ENCODE measurements at places on chromosomes 12 and 14. TPM values are rescaled to one million over a fixed set of nuclear protein-coding genes. Genes with fewer than 3 reads are reported as not detected.
A peak's percentile ranks its signal among the peaks of the same experiment; 100 is the strongest.

ADAMTS20 gene
- total RNA-seq, result not detected

TCTN1 gene
- total RNA-seq, result 38.1 TPM

BBOF1 gene
- 6.1 TPM for total RNA-seq

SMIM41 gene
- total RNA-seq, result 0.80 TPM

FGF23 gene
- total RNA-seq, result not detected

HOXC4 gene
- not detected for total RNA-seq

SCFD1 gene
- 58.4 TPM for total RNA-seq

EFS gene
- total RNA-seq, result 2.7 TPM

CPNE6 gene
- 3.4 TPM for total RNA-seq

GRCh38 chr12:1907652-1908611 is 10.5 kb downstream of the CACNA2D4 start:
- peak; percentile 49 for DNase-seq

DNA sequence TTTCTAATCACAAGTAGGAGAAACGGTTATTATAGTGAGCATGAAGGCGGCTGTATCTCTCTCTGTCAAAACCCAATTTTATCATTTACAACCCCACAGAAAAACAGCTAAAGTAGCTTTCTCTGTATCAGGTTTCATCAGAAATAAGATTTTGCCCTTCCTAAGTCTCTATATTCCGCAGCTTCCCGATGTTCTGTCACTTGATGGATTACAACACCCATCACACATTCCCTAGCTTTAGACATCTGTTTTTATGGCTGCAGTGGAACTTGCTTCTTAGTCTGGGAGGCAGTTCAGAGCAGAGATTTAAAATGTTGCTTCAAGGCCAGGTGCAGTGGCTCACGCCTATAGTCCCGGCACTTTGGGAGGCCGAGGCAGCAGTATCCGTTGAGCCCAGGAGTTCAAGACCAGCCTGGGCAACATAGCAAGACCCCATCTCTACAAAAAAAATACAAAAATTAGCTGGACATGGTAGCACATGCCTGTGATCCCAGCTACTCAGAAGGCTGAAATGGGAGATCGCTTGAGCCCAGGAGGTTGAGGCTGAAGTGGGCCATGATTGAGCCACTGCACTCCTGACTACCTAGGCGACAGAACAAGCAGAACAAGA is 27.6 kb upstream of the FOXN3 start:
- no peak for DNase-seq

DNA sequence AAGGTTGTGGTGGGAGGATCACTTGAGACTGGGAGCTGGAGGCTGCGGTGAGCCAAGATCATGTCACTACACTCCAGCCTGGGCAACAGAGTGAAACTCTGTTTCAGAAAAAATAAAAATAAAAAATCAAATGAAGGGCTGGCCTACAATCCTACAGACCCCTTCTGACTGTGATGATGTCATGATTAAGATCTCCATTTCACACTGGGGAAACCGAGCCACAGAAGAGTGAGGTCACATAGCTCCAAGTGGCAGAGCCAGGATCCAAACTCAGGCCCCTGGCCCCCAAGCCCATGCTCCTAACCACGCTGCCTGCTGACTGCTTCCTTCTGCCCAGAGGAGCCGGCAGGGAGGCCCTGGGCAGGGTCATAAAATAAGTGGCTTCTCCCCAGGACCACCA is 258.0 kb upstream of the FKBP4 start:
- DNase-seq, result no peak

DNA sequence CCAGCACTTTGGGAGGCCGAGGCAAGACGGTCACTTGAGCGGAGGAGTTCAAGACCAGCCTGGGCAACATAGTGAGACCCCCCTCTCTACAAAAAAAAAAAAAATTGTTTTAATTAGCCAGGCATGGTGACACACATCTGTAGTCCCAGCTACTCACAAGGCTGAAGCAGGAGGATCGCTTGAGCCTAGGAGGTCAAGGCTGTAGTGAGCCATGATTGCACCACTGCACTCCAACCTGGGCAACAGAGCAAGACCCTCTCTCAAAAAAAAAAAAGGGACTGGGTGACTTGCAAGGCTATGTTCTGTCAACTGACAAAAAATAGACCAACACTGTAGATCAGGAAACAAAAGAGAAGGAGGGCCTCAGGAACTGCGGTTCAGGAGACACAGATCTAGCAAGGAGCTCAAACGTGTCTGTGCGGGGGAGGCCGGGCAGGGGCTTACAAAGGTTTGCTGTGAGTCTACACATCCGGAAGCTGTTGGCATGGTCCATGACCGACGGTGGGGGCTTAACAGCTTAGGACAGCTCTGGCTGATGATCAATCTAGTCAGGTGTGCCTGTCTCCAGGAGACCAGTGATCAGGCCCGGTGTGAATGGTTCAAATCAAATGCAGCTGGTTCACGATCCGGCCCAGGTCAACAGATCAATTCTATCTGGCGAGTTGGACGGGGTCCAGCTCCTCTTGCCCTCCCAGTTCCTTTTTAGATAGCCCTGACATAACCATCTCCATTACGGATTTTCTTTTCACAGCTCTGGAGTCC is 31.7 kb upstream of the INF2 start:
- no peak for DNase-seq

- no peak for DNase-seq
These were observed 33.3 kb downstream of the HEATR5A start for GRCh38 chr14:31387091-31387490.

DNA sequence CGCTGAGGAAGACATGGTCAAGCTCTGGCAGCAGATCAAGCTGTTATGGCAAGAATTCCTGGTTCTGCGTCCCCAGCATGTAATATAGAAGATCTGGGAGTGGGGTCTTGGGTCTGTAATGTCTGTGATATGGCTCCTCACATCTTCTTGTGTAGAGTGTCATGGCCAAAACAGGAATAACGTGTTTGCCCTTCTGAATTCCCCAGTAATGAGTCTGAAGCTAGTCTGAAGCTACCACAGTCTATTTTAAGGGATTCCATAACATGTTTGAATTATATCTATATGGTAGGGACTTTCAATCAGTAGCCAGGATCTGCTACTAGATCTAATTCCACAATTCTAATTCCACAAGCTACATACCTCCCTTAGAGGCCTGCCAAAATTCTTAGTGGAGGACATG is 31.4 kb upstream of the SOX5 start:
- no peak for DNase-seq

DNA sequence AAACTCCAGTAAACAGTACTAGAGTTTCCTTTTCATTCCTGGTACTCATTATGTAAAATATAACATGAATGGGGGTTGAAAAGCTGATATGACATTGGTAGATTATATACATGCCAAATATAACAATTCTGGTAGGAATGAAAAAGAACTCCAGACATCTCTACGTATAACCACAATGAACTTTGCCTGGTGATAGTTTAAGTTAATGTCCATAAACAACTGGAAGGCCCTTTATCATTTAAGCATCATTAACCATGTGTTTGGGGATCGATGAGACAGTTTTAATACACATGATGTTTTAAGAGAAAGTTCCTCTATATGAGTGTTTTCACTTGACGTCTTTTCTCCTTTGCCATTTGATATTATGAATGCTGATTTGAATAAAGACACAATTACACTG is 5.8 kb downstream of the PTGER2 start:
- DNase-seq, result no peak

GRCh38 chr12:56816491-56816890 is 53.4 kb downstream of the HSD17B6 start:
- no peak for DNase-seq

GRCh38 chr14:98144964-98145363 is 1127.0 kb downstream of the BCL11B start:
- no peak for DNase-seq

- DNase-seq, result no peak
These were observed 48.3 kb upstream of the KCNMB4 start for GRCh38 chr12:70317781-70318180.

- no peak for DNase-seq
These were observed 192.4 kb downstream of the DICER1 start for GRCh38 chr14:94964931-94965330.

- DNase-seq, result no peak
These were observed 56.3 kb downstream of the KCNH5 start for GRCh38 chr14:62988967-62989366.

- no peak for DNase-seq
These were observed 111.8 kb downstream of the SLC25A47 start for GRCh38 chr14:100434911-100435438.

DNA sequence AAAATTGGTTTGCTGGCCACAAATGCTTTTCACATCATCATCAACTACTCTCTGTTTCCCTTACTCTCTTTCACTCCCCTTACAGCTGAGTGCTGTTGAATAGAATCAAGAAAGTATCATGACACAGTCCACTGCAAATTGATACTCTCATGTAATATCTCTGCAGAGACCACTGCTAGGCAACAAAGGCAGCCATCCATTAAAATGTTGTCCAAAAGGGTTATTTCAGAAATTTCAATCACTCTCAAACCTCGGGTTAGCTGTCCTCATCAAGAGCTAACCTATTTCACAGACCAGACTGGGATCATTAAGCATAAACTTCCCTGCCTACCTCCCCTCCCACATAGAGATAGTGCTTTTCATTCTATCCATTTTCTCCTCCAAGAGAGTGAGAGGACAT is 186.7 kb downstream of the PLCZ1 start:
- DNase-seq, result no peak

- DNase-seq, result peak; percentile 64
These were observed 3.4 kb upstream of the TRAFD1 start for GRCh38 chr12:112121780-112122565.

GRCh38 chr12:16021676-16022075 is 110.5 kb downstream of the DERA start:
- DNase-seq, result no peak

DNA sequence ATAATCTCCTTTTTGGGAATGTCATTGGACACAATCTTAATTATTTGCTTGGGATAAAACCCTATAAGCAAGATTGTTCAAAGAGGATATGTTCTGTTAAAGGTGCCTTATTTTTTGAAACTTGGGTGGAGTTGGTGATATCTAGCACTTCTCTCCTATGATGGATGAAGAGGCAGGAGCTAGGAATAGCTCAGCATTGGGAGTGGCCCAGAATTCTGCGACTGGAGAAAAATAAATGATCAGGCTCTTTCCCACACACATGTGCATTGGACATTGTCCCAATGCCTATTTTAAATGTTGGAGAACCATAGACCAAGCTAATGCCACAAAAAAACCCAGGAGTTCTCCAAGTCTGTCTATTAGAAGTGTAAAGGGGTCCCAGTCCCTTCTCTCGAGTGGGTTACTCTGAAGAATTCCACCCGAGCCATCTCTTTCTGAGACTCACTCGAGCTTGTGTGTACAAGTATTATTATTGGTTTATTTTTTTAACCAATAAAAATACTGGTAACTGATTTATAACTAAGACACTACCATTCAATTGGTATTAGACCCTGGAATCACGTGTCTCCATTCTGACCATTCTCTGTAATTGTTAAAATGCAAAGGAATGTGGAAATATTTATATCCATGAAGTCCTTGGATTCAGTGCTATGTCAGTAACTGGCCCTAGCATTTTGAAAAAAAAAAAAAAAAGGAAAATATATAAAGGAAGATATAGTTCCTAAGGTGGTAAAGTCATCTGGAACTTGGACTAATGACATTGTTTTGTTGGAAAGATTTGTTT is 437.5 kb upstream of the TMEM132C start:
- no peak for DNase-seq

DNA sequence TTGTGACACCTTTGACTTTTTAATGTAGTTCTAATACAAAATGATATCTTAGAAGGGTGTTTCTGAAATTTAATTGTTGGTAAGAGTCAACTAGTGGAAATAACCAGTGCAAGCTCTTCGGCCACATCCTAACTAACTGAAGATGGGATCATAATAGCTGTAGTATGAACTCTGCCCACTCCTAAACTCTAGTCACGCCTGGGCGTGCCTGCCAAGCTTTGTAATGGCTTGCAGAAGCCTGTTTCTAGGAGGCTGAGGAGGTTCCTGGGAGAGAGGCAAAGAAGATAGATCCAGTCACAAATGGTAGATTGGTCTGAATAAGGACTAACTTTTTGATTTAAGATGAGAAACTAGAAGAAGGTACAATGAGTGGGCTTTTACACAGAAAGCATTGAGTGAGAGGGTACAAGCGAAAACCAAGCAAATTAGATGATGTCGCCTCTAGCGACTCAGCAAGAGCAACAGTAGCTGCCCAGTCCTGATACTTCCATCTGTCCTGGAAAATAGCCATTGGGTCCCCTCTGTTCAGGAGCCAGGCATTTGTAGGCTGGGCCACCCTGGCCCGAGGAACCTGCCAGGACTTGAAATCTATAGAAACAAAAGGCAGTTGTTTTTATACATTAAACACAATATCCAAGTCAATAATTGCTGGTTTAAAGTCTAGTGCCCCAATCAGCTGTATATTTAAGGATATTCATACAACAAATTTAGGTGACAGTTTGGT is 148.8 kb downstream of the SLC38A4 start:
- DNase-seq, result peak; percentile 32

Measured in transverse colon (tissue), 4 donors.